ENCODE measurements at places on chromosomes 3 and 15.

DNA sequence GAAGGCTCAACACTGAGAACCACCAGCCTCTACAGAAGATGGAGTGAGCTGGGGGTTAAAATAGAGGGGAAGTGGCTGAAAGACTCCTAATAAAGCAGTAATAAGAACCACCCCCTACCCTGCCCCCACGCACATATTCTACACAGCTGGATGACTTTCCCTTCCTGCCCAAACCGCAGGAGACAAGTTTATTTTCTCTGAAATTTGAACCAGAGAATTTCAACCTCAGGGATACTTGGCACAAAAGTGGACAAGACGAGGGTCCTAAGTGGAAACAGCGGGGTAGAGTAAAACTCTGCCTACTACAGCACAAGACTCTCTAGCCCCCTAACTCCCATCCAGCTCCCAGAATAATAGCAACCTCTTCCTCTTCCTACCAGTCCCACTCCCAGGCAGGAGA, 28.4 kb downstream of the USF3 start:
- DNase-seq, result no peak

- no peak for DNase-seq
These were observed 92.1 kb upstream of the BHLHE40 start for GRCh38 chr3:4887177-4887576.

- no peak for DNase-seq
These were observed 15.5 kb downstream of the SLC25A26 start for GRCh38 chr3:66236281-66236680.

GRCh38 chr3:119637679-119638477, 22.5 kb downstream of the POPDC2 start:
- no peak for DNase-seq

DNA sequence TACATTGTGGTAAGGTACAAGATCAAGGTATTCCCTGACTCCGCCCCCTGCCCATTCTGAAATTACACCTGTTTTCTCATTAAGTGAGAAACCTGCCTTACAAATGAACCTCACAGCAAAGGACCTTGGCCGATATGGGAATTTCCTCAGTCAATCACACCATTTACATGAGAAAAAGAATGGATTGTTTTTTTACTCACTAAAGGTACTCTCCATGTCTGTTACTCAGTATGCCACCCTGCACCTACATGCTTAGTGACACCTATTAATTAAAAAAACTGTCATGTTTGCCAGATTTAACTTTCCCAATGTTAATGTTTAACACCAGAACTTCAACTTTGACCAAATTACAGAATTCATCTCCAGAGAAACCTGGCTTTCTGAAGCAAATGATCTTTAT, 62.0 kb downstream of the ESYT3 start:
- no peak for DNase-seq

GRCh38 chr15:99931703-99932603, 198.7 kb upstream of the LYSMD4 start:
- DNase-seq, result no peak

DNA sequence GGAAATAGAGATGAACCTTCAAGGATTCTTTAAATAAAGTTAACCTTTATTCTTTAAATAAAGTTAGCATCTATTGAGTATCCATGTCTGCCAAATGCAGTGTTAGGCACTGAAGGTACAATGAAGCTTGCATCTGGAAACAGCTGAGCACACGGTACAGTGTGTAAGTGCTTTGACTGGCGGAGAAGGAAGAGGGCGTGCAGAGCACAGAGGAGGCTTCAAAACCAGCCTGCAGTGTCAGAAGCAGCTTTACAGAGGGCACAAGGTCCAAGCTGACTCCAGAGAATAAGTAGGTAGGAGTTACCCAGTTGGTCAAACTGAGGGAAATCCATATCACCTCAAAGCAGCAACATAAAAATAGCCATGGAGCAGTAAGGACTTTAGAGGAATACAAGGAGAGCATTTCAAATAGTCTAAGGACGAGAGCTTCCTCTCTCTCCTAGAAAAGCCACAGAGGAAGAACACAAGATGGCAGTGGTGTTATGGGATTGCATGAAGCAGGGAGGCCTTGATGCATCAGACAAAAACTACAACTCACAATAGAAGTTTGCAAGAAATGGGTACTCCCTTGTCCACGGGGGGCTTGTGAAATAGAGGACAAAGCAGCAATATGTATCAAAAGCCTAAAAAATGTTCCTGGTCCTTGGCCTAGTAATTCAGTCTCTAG, 60.3 kb upstream of the PPP2R3A start:
- DNase-seq, result no peak

DNA sequence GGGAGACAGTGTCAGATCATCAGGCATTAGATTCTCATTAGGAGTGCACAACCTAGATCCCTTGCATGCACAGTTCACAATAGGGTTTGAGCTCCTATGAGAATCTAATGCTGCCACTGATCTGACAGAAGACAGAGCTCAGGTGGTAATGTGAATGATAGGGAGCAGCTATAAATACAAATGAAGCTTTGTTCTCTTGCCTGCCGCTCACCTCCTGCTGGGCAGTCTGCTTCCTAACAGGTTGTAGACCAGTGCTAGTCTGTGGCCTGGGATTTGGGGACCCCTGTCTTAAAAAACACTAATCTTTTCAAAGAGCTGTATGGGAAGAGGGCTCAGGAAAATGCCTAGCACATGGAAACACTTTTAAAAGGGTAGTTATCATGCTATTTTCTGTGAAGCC, 50.9 kb upstream of the PARP14 start:
- DNase-seq, result no peak

DNA sequence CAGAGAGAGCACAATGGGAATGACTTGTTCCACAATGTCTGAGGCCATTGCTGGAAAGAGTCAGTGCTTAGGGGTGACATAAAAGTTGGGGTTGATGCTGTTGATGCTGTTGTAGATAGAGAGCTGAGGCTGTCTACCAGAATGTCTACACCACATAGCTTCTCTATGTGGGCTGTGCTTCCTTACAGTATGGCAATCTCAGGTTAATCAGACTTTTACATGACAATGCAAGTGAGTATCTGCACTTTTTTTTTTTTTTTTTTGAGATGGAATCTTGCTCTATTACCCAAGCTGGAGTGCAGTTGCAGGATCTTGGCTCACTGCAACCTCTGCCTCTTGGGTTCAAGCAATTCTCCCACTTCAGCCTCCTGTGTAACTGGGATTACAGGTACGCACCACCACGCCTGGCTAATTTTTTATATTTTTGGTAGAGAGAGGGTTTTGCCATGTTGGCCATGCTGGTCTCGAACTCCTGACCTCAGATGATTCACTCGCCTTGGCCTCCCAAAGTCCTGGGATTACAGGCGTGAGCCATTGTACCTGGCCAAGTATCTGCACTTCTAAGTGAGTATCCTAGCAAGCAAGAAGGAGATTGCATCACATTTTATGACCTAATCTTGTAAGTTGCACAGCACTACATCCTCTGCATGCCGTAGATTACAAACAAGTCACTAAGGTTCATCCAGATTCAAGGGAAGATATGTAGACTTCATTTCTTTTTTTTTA, 28.7 kb downstream of the DLEC1 start:
- DNase-seq, result no peak

- DNase-seq, result no peak
These were observed 29.7 kb upstream of the FBLN2 start for GRCh38 chr3:13519006-13519791.

GRCh38 chr3:85193565-85193964, 234.8 kb downstream of the CADM2 start:
- DNase-seq, result no peak

GRCh38 chr3:67362686-67363085, 291.7 kb downstream of the SUCLG2 start:
- no peak for DNase-seq

DNA sequence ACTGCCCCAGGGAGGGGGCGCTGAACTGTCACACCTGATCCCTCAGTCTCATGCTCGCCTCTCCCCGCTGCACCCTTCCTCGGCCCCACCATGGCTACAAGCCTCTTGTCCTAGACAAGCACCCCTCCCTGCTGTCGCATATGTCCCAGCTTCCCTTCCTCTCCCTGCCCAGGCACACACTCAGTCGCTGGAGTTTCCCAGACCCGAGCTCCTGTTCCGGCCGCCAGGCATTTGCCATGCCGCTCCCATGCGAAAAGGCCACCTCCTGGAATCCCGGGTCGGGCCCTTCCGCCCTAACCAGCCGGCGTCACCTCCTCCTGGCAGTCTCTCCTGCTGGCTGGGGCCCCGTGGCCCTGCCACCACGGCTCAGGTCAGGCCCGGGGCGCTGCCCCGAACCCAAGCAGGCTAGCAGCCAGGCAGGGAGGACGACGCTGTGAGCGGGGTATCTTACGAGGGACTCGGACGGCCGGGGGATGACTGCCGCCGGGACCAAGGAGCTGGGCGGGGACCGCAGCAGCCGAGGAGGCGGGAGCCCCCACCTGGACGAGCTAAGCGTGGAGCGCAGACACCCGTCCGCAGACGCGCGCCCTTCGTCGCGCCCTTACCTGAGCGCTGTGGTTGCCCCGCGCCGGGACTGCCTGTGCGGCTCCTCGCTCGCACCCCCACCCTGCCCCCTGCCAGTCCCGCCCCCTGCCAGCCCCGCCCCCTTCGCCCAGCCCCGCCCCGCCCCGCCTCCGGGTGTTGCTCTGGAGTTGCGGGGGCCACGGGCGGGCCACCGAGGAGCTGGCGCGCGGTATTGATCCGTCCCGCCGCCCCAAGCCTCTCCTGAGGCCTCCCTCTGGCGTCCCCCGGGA, at the start of gene ALS2CL:
TSS of gene ALS2CL (minus strand) at position 642 of the 854 bp plus-strand sequence. CDS start 4,239 bp downstream, outside the sequence.
- DNase-seq, result peak; percentile 56

DNA sequence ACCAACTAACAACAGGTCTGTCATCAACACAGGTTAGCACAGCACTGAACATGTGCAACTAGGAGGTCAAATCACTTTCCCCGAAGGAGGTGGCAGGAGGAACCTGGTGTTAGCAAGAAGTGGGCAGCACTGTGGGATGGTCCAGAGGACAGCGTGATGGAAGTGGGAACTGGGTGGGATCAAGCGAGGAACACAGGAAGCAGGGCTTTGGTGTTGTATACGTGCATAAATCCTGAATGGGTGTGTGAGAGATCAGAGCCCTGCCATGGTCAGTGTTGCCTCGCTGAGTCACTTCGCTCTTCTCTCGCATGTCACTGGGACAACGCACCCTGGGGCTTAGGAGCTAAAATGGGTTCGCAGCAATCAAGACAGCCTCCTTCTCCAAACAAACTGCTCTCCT, 62.1 kb downstream of the MOBP start:
- no peak for DNase-seq

GRCh38 chr3:51679777-51680176, 8.7 kb downstream of the TEX264 start:
- DNase-seq, result no peak

GRCh38 chr3:188209740-188210139, 55.8 kb downstream of the LPP start:
- no peak for DNase-seq

DNA sequence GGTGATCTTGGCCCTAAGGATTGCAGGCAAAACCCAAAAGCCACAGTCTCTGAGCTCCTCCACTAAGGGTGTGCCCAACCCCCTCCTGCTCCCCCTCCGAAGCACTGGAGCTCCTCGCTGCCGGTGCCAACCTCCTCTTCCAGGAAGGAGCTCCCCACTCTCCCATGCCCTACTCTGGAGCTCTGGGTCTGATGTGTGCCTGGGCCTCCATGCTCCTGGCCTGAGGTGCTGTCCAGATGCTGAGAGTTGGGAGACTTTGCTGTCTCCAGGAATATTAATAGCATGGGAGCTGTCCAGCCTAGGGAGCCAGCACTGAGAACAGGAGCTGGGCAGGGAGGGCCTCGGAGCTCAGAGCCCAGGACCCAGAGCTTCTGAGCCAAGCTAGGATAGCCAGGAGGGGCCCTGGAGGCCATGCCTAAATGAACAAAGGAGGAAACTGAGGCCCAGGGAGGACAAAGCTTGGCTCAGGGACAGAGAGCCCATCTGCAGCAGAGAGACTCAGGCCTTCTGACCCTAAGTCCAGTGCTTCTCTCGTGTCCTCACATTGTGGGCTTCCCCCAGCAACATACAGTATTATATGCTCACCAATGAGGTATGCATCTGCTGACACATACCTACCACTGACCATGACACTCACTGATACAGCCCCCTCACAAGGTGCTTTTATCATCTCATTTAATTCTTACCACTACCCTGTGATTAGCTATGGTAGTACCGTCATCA, 36.9 kb upstream of the HERC1 start:
- DNase-seq, result no peak

GRCh38 chr15:77741106-77741505, 108.4 kb upstream of the LINGO1 start:
- DNase-seq, result no peak

DNA sequence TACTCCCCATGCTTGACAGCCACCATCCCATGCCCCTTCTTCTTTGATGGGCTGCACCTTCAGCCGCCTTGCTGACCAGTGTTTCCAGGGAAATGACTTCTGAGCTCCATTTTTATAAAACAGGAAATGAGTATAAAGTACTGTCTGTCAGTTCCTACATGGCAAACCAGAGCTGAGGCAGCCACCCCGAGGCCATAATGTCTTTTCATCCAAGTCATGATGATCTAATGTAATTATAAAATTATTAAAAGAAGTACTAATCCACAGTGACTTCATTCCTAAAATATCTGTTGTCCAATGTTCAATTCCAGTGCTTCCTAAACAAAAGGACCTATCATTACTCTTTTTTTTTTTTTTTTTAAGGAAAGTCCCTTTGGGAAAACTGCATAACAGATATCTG, 75.2 kb upstream of the HERC1 start:
- no peak for DNase-seq

Measured in D721Med (cell line).